ENCODE measurements at places on chromosomes 11 and 22. TPM values are rescaled to one million over a fixed set of nuclear protein-coding genes. Genes with fewer than 3 reads are reported as not detected.

The VSIG2 gene
- 8.8 TPM for total RNA-seq

GRCh38 chr22:43824724-43825420 is 12.8 kb upstream of the EFCAB6 start:
- no peak for DNase-seq

The APOBEC3B gene
- 2.2 TPM for total RNA-seq

The BIK gene
- total RNA-seq: 22.6 TPM

GRCh38 chr22:38414009-38414395 is 41.0 kb downstream of the KCNJ4 start:
- no peak for DNase-seq

- DNase-seq: peak; percentile 8
These were observed 28.5 kb upstream of the CSNK1E start for GRCh38 chr22:38345782-38346181.

GRCh38 chr22:17830043-17830961 is 56.0 kb upstream of the BID start:
- peak; percentile 91 for DNase-seq

DNA sequence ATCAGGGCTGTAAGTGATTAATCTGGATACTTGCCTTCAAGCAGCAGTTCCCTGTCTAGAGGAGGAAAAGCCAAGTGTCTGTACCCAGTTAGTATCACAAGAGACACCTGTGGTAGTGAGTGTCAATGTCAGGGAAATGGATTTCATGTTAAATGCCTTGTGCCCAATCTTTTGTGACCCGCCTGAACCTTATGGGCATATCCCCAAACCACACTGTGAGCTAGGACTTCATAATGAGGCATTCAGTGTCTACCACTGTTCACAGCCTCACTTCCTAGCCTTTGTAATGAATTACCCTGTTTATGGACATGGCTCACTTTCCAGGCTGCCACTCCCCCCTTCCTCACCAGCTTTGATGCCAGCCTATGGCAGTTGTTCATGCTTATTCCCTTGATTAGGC is 125.1 kb downstream of the TRIM44 start:
- no peak for DNase-seq

The GSTP1 gene
- total RNA-seq: 1,029 TPM

The TECTA gene
- 0.88 TPM for total RNA-seq

GRCh38 chr11:60647087-60647486 is 52.3 kb upstream of the MS4A8 start:
- no peak for DNase-seq

- DNase-seq: no peak
These were observed 235.3 kb upstream of the SORL1-AS1 start for GRCh38 chr11:121688055-121688491.

DNA sequence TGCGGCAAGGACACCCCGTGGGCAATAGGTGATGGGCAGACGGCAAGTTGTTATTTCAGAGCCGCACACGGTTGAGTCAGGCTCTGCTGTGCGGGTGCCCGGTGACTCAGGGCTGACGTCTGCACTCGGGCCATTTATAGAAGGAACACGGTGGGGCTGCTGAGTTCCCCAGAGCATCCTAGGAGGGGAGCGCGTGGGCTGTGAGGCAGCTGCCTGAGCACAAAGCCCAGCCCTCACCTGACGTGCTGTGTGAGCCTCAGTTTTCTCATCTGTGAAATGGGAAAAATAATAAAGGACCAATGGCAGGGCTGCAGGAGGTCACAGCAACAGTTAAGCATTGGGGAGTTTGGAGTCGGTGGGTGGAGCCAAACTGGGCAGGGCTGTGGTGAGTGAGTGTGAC is 11.3 kb upstream of the RHOD start:
- DNase-seq: no peak

The OAF gene
- 19.8 TPM for total RNA-seq

DNA sequence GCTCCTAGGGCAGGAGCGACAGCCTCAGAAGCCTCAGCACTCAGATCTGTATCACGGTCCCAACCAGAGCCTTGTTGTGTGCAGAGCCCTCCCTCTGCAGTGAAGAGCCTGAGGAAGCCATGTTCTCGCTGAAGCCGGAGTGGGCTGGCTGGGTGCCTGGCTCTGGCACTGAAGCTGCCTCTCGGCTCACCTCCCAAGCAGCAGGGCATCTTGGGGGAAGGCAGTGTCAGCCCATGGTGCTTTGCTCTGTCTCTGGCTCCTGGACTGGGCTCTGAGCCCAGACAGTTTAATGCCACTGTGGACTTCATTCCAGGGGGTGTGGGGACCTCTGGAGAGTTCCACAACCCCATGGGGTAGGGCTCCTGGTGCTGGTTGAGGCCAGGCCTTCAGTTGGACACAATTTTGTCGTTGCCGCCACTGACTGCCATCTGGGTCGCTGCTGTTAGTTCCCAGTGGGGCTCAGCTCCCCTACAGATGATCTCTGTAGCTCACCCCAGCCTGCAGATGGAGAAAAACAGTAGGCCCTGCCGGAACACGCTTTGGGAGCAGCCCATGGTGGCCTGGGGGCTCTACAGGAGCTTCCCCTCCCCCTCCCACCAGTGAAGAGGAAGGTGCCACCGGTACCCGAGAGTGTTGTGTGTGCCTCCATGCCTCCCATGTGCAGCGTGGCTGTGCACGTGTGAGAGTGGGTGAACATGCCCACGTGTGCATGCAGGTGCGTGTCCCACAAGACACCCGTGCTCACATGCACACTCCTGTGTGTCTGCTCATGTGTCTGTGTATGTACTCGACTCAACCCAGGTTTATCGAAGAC is 86.5 kb upstream of the B3GAT1 start:
- peak; percentile 29 for DNase-seq

The GP1BB gene
- total RNA-seq: 6.2 TPM

- peak; percentile 13 for DNase-seq
These were observed 12.1 kb downstream of the SPATA19 start for GRCh38 chr11:133832991-133833897.

DNA sequence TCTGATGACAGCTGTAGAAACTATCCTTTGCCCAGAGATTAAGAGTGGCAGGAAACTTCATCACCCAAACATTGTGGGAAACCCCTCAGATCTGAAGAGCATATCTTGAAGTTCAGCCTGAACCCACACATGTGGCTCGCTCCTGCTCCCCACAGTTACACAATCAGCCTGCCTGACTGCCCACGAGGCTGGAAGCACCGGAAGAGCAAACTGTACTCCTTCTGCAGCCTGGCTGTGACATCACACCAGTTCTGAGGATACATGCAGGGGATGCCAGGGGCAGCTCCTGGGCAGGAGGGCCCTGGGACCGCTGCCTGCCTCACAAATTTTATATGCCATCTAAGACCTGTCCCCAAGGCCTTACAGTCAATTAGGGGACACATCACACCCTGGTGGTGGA is 444.4 kb downstream of the BUD13 start:
- no peak for DNase-seq

DNA sequence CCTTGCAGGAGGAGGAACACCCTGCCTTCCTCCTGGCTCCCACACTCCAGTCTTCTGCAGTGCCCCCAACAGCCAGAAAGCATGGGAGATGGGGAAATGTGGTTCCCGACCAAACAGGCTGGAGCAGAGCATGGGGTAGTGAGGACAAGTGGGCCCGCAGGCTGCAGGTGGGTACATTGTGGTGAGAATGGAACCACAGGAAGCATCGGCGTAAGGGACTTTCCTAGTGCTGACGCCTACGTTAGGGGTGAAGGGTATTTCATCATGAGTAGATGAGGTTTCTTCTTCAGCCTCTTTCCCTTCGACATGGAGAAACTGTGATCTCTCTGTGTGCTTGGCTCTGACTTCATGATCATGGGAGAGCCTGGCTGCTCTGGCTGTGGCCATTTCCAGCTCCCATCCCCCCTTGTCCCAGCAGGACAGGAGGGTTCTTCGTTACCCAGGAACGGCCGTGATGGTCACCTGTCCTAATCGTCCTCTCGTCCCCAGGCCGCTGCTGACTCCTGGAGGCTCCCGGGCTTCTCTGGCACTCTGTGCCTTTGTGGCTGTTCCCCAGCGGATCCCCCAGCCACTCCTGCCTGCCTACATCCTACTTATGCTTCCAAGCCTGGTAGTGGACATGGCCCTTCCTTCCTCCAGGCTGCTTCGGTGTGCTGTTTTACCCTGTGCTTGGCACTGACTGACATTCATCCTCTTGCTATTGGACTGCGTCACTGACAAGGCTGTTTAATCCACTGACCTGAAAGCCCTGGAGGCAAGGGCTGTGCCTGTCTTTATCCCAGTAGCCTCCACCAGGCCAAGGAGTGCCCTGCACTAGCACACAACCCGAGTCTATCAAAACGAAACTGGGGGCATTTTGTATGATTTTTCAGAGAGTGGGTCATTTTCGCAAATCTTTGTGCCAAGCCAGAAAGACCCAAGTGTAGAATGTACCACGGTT is 65.2 kb upstream of the CECR2 start:
- DNase-seq: no peak

GRCh38 chr11:109994907-109995306 is 98.3 kb upstream of the ZC3H12C start:
- no peak for DNase-seq

- DNase-seq: no peak
These were observed 444.9 kb upstream of the DDI1 start for GRCh38 chr11:103591554-103591953.

- no peak for DNase-seq
These were observed 152.9 kb downstream of the PKNOX2 start for GRCh38 chr11:125317416-125317815.

DNA sequence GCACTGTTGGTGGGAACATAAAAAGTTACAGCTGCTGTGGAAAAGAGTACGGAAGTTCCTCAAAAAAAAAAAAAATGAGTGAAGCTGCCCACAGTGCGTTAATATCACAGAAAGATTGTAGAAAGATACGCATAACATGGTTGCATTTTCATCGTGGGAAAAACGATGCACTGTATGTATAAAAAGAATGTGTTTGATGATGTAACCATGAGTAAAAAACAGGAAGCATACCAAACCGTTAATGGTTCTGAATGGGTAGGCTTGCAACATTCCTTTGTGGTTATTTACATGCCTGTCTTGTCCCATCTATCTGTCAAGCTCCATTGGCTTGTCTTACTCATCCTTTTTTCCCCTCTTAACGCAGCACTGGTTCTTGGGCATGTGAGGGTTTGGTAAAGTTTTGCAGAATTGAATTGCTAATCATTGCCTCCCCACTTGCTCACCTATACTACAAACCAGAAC is 33.8 kb upstream of the DKK3 start:
- no peak for DNase-seq

- no peak for DNase-seq
These were observed 40.0 kb upstream of the CLTCL1 start for GRCh38 chr22:19331474-19331873.

The ISX gene
- not detected for total RNA-seq

The CDKN1C gene
- 136 TPM for total RNA-seq

- DNase-seq: no peak
These were observed 1.7 kb downstream of the CTSD start for GRCh38 chr11:1761857-1762536.

- no peak for DNase-seq
These were observed 8.6 kb downstream of the HSD17B12 start for GRCh38 chr11:43689167-43689566.

The USP2 gene
- total RNA-seq: 3.8 TPM

The DESI1 gene
- total RNA-seq: 21.0 TPM

The PYGM gene
- total RNA-seq: 3.4 TPM

DNA sequence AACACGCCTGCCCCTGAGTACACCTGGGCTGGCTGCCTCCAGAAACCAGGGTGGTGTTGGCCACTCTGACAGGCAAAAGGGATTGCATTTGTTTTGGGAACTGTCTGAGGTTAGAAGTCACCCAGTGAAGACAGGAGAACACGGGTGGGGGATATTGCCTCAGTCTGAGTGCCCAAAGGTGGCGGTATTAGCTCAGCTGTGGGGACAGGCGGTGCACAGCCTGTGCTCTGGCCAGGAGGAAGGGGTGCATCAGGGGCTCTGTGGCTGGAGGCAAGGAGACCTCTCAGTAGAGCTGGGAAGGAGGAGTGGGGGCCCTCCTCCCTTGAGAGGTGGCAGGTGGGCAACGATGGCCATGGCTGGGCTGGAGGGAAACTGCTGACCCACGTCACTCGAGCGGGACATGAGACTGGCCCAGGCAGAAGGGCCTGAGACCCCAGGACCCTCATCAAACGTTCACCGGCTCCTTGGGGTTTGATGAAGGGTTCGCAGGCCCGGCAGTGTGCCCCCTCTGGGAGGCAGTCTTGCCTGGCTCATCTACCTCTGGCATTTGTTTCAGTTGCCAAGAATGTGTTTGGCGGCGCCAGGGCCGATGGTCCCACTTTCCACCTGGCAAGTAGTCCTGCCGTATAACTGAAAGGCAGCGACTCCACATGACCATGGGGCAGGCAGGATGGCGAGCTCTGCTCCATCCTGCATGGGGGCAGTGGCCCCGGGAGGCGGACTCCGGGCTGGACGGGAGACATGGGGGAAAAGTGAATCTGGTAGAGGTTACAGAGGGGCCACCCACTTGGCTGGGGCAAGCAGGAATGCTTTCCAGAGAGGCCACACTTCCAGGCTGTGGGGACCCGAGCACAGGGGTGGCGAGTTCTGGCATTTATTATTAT is 52.8 kb upstream of the SMIM38 start:
- no peak for DNase-seq

GRCh38 chr11:106999196-106999595 is 19.1 kb downstream of the GUCY1A2 start:
- DNase-seq: no peak

GRCh38 chr11:107446822-107447431 is 10.7 kb downstream of the CWF19L2 start:
- no peak for DNase-seq

The OR52N4 gene
- total RNA-seq: not detected

The C11orf86 gene
- not detected for total RNA-seq

Data from breast epithelium (tissue), 4 donors.